Thoracic aorta (tissue), 2 donors: ENCODE measurements at places on chromosomes 3 and 15. TPM values are rescaled to one million over a fixed set of nuclear protein-coding genes. Genes with fewer than 3 reads are reported as not detected.

PRKCD gene
- total RNA-seq = 20.2 TPM

MYZAP gene
- total RNA-seq = 6.8 TPM

CCDC66 gene
- total RNA-seq = 11.0 TPM

LSG1 gene
- total RNA-seq = 59.3 TPM

MELTF gene
- 6.1 TPM for total RNA-seq

MYL3 gene
- not detected for total RNA-seq

SH2D7 gene
- not detected for total RNA-seq

LRTM1 gene
- total RNA-seq = not detected

HTR3E gene
- total RNA-seq = not detected

FBXL22 gene
- total RNA-seq = 21.2 TPM

KCNH8 gene
- not detected for total RNA-seq

GRCh38 chr3:165814380-165814779 lies 22.8 kb downstream of the BCHE start:
- no peak for DNase-seq
- no peaks in the 10 kb centered on the region for H3K4me1 ChIP-seq
- no peak overlapping the region for H3K4me3 ChIP-seq
- no peak overlapping the region for H3K27ac ChIP-seq
- H3K36me3 ChIP-seq = no peaks in the 10 kb centered on the region

DNA sequence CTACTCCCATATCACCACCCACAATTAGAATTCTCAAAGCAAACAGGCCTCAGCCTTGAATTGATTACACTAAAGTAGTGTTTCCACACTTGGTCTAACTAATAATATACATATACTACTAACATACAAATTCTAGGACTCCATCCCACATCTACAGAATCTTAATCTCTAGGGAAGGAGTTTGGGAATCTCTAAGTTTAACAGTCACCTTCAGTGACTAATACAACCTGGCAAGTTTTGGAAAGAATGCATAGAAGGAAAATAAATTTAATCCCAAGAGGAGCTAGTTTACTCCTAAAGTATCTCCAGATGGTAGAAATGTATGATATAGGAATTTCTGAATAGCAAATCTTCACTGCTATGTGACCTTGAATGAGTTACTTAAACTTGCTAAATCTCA lies 9.1 kb downstream of the CLPX start:
- DNase-seq = no peak
- H3K27ac ChIP-seq = no peak overlapping the region
- no peaks in the 10 kb centered on the region for H3K4me1 ChIP-seq
- H3K4me3 ChIP-seq = no peak overlapping the region

DNA sequence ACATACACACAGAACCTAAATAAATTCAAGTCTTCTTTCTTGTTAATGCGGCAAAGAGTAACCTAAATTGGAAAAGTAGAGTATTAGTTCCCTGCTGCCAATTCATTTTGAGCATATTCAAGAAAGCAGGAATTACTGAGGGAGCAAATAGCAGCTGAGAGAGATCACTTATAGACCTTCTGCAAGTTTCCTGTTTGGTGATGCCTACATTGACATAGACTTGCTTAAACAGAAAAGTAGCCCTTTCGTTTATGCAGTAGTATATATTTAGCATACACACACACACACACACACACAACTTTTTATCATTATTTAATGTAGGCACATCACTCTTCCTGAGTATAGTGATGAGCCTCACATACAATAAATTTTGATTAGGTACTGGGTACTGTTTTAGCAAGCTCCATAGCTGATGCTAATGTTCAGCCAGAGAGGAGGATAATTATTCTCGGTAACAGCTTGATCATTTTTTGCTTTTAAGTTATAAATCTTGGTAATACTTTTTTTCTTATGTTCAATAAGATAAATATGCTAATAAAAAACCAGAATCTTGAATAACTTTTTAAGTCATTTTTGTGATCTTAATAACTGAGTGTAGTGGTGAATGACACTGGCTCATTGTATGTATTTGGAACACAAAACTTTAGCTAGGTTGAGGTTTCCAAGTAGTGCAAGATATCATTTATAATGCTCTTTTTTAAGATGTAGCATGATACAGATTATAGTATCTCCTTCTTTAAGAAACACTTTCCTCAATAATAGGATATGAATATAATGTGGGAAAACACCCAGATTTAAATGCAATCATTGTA lies 174.7 kb downstream of the MBNL1 start:
- H3K27ac ChIP-seq = peak overlapping the region; percentile 10
- H3K36me3 ChIP-seq = no peaks in the 10 kb centered on the region
- peaks cover 84% of the 10 kb centered on the region for H3K4me1 ChIP-seq
- H3K27me3 ChIP-seq = no peaks in the 10 kb centered on the region
- peak overlapping the region; percentile 8 for H3K4me3 ChIP-seq

DNA sequence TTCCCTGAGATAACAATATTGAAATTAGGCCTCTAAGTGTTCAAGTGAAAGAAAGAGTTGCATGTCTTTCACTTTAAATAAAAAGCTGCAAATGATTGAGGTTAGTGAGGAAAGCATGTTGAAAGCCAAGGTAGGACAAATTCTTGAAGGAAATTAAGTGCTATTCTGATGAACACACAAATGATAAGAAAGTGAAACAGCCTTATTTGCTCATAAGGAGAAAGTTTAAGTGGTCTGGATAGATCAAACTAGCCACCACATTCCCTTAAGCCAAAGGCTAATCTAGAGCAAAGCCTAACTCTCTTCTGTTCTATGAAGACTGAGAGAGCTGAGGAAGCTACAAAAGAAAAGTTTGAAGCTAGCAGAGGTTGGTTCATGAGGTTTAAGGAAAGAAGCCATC lies 36.1 kb downstream of the CRTC3 start:
- DNase-seq = no peak
- peaks cover 63% of the 10 kb centered on the region for H3K4me1 ChIP-seq
- H3K36me3 ChIP-seq = no peaks in the 10 kb centered on the region
- peak overlapping the region; percentile 4 for H3K27ac ChIP-seq

DNA sequence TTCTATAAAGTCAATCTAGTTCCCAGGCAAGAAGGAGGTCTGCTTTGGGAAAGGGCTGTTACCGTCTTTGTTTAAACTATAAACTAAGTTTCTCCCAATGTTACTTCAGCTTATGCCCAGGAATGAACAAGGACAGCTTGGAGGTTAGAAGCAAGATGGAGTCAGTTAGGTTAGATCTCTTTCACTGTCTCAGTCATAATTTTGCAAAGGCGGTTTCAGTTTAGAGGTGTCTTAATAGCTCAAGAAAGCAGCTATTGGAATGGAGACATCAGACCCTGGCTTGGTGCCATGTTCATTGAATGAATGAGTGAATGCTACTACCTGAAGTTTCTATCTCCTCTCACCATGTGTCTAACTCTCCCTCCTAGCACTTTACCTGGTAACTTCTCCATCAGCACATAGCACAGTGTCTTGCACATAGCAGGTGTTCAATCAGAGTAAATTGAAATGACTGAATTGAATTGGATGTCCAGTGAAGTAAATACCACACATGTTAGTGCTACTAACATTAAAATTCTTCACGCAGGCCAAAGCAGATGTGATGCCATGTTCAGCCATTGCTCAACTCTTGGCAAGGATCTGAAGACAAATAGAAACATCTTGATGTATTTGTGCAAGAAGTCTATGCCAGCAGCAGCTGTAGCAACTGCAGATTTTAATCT lies 28.2 kb downstream of the CLEC3B start:
- H3K4me1 ChIP-seq = peaks cover 48% of the 10 kb centered on the region
- H3K27me3 ChIP-seq = no peaks in the 10 kb centered on the region
- peak overlapping the region; percentile 64 for H3K27ac ChIP-seq
- no peaks in the 10 kb centered on the region for H3K36me3 ChIP-seq

DNA sequence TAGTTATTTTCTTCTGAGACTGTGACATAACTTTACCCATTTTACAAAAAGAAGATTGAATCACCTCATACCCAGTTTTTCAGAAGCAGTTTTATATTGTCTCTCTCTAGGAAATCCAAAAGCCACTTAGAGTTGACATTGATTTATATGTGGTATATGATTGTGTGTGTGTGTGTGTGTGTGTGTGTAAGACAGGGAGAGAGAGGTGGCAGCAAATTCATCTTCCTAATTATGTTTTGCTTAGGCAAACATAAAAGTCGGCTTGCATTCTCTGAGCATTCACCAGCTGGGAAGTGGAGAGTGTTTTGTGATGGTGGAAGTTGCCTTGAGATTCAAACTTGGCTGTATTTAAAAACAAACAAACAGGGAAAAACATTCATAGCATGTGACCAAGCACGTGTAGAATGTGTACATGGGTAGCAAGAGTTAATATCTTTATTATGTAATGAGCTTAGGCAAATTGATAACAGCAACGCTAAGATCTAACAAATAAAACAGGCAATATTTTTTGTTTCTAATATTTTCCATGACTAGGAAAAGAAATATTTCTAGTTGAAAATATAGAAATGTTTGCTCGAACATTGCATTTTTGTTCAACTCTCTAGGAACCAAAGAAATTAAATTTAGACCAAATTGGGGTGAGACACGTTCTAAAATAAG lies 64.4 kb upstream of the IGF1R start:
- H3K36me3 ChIP-seq = no peaks in the 10 kb centered on the region
- no peaks in the 10 kb centered on the region for H3K4me1 ChIP-seq
- no peak overlapping the region for H3K27ac ChIP-seq
- DNase-seq = no peak

- no peak overlapping the region for H3K27ac ChIP-seq
- H3K27me3 ChIP-seq = no peaks in the 10 kb centered on the region
- no peak for DNase-seq
Observed at GRCh38 chr15:39573844-39574243, 7.0 kb upstream of the THBS1 start.

GRCh38 chr3:126834596-126835471 lies 130.8 kb downstream of the CHCHD6 start:
- DNase-seq = no peak
- H3K36me3 ChIP-seq = no peaks in the 10 kb centered on the region
- H3K27me3 ChIP-seq = no peaks in the 10 kb centered on the region
- H3K27ac ChIP-seq = no peak overlapping the region
- H3K4me1 ChIP-seq = no peaks in the 10 kb centered on the region
- no peak overlapping the region for H3K4me3 ChIP-seq

GRCh38 chr15:101020945-101021344 lies 101.8 kb downstream of the LRRK1 start:
- no peak for DNase-seq
- H3K4me1 ChIP-seq = no peaks in the 10 kb centered on the region
- no peak overlapping the region for H3K4me3 ChIP-seq
- H3K27ac ChIP-seq = no peak overlapping the region
- H3K27me3 ChIP-seq = no peaks in the 10 kb centered on the region
- H3K36me3 ChIP-seq = peaks cover 3% of the 10 kb centered on the region

DNA sequence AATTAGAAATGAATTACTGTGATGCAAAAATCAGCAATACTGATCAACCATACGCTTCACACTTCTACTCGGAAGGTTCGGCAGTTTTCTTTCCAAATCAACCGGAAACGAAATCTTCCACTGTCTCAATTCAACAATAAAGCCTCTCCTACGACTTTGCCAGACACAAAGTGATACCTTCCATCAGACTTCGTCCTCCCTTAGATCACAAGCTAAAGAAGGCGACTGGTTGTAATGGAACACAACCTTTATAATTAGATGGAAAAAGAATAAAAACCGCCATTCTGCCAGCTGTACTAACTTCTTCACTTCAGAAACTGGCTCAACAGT lies 618 bp downstream of the PARL start:
- H3K36me3 ChIP-seq = no peaks in the 10 kb centered on the region
- peak overlapping the region; percentile 60 for H3K27ac ChIP-seq
- peak overlapping the region; percentile 82 for H3K4me3 ChIP-seq
- H3K27me3 ChIP-seq = no peaks in the 10 kb centered on the region

DNA sequence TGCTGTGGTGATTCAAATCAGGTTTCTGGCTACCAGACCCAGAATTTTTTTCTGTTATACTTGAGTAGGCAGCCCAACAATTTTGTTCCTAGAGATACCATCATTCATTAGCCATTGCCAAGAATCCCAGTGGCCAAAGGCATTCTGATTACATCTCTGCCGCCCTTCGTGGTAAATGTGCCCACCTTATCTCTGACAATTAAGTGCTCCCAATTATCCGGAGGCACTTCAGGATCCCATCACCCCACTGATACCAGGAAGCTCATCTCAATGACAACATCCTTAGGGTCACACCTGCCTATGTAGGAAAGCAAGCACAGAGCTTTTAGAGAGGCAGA lies 43.2 kb upstream of the RPL35A start:
- no peak overlapping the region for H3K4me3 ChIP-seq
- DNase-seq = no peak

- H3K4me3 ChIP-seq = no peak overlapping the region
- no peaks in the 10 kb centered on the region for H3K27me3 ChIP-seq
- H3K36me3 ChIP-seq = no peaks in the 10 kb centered on the region
- no peak overlapping the region for H3K27ac ChIP-seq
- DNase-seq = no peak
Observed at GRCh38 chr3:36919439-36920160, 25.3 kb downstream of the TRANK1 start.

DNA sequence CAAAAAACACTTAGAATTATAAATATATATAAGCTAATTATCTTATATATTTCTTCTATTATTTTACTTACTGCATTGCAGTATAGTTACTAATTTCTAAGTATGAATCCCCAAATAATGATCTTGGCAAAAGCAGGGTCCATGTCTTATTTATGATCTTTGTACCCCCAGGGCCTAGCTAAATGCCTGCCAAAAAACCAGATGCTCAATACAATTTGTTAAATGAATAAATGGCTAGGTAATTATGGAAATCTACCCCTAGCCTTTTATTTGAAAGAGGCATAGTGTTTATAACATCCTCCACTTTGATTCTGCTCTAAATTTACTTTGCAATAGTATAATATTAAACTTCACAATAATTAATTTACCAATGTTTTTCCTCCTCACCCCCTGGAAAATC lies 69.5 kb downstream of the CSNK1G1 start:
- H3K27ac ChIP-seq = no peak overlapping the region
- H3K27me3 ChIP-seq = no peaks in the 10 kb centered on the region
- H3K36me3 ChIP-seq = no peaks in the 10 kb centered on the region
- H3K4me1 ChIP-seq = no peaks in the 10 kb centered on the region

GRCh38 chr15:50774450-50774849 lies 8.9 kb upstream of the SPPL2A start:
- no peak overlapping the region for H3K27ac ChIP-seq
- no peaks in the 10 kb centered on the region for H3K36me3 ChIP-seq
- no peak for DNase-seq
- no peaks in the 10 kb centered on the region for H3K4me1 ChIP-seq
- no peaks in the 10 kb centered on the region for H3K27me3 ChIP-seq

GRCh38 chr15:42035435-42035761 lies 14.6 kb upstream of the PLA2G4E start:
- H3K27ac ChIP-seq = no peak overlapping the region
- no peak for DNase-seq
- no peaks in the 10 kb centered on the region for H3K27me3 ChIP-seq
- no peaks in the 10 kb centered on the region for H3K4me1 ChIP-seq

DNA sequence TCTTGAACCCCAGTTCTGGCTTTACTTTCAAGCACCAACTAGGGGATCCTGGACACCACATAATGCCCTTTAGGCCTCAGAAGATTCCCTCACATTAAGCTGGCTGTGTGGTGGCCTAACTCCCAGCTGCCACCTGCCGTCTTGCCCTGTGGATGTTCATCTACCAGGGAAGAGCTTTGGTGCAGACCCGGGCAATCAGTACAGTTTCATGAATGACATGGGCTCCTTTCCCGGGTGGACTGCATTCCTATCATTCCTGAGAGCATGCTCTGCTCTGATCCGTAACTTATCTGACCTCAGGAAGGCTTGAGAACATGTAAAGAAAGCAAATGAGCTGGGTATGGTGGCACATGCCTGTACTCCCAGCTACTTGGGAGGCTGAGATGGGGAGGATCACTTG lies 50.0 kb upstream of the GSK3B start:
- H3K27me3 ChIP-seq = no peaks in the 10 kb centered on the region
- no peak overlapping the region for H3K4me3 ChIP-seq
- no peak overlapping the region for H3K27ac ChIP-seq
- no peak for DNase-seq

GRCh38 chr3:94990952-94991705 lies 928.3 kb downstream of the NSUN3 start:
- no peaks in the 10 kb centered on the region for H3K36me3 ChIP-seq
- no peaks in the 10 kb centered on the region for H3K27me3 ChIP-seq
- H3K4me1 ChIP-seq = no peaks in the 10 kb centered on the region
- H3K4me3 ChIP-seq = no peak overlapping the region
- H3K27ac ChIP-seq = no peak overlapping the region
- no peak for DNase-seq
